Activated B cell treated with CpG ODN at 0.5 μM for 24 hours (primary cell): ENCODE measurements at places on chromosomes 13 and 19. TPM values are rescaled to one million over a fixed set of nuclear protein-coding genes. Genes with fewer than 3 reads are reported as not detected.
A peak's percentile ranks its signal among the peaks of the same experiment; 100 is the strongest.

GRCh38 chr19:38032151-38032550 lies 125.1 kb downstream of the SIPA1L3 start:
- peak overlapping the region; percentile 98 for H3K27ac ChIP-seq
- H3K27me3 ChIP-seq, result no peaks in the 10 kb centered on the region
- peaks cover 91% of the 10 kb centered on the region for H3K4me1 ChIP-seq
- H3K36me3 ChIP-seq, result peaks cover 32% of the 10 kb centered on the region

- no peak overlapping the region for H3K4me3 ChIP-seq
- no peaks in the 10 kb centered on the region for H3K36me3 ChIP-seq
- no peak for DNase-seq
- no peaks in the 10 kb centered on the region for H3K27me3 ChIP-seq
- no peaks in the 10 kb centered on the region for H3K4me1 ChIP-seq
- H3K27ac ChIP-seq, result no peak overlapping the region
These were observed 17.0 kb downstream of the RXFP2 start for GRCh38 chr13:31756346-31756745.

DNA sequence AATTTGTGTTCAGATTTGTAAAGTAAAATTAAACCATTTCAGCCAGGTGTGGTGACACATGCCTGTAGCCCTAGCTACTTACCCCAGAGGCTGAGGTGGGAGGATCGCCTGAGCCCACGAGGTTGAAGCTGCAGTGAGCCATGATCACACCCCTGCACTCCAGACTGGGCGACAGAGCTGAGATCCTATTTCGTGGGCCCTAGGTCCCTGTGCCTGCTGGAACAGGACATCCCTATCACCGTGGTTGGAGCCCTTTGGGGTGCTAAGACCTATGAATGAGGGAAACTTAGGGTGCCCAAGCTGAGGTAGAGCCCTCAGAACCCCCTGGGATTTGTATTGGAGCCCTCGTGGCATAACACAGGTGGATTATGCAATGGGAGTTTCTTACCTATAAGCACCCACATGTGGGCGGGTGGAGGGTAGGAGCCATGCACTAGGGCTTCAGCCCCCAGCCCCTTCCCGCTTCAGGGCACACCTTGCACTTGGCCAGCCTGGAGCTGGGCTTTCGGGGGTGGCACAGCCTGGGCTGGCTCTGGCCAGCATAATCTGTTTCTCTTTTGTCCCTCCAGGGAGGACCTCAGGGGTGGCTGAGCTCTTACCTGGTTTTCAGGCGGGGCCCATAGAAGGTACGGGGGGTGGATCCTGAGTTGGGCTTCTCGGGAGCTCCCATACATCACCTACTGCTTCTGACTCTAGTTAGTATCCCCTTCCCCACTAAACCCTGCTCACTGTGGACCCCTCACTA lies 7.2 kb upstream of the USF2 start:
- H3K4me1 ChIP-seq, result peaks cover 32% of the 10 kb centered on the region
- peaks cover 18% of the 10 kb centered on the region for H3K36me3 ChIP-seq
- H3K4me3 ChIP-seq, result no peak overlapping the region
- H3K27ac ChIP-seq, result peak overlapping the region; percentile 50

DNA sequence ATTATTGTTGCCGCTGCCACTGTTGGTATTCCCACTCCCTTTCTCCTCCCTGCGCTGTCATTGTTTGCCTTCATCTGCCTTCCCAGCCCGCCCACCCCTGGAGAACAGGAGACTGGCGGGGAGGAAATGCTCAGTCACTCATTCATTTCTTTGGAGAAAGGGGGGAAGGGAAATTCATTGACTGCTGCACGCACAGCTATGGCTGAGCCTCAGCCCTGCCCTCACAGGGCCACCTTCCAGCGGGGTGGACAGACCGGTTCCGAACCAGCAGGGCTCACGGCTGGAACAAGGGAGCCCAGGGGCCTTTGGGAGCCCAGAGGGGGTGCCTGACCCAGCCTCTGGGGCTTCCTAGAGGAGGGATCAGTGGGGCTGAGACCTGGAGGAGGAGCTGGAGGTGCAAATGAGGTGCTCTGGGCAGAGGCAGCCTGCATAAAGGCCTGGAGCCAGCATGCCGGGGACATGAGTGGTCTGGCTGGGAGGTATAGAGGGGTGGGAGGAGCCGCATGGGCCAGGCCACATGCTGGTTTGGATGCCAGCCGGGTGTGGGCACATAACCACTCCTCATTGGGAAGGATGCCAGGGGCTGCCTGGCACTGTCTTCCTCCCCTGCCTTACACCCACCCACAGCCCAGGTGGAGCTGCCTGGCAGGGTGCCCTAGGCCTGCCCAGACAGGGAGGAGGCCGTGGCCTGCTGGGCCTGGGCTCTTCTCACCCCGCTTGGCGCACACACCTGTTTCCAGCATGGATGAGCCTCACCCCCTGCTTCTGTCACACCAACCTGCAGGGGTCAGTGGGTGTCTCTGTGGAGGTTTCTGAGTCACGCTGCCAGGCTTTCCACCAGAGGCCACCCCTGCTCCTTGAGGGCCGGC lies 26.8 kb downstream of the PPP5C start:
- H3K4me1 ChIP-seq, result peaks cover 1% of the 10 kb centered on the region
- peaks cover 55% of the 10 kb centered on the region for H3K36me3 ChIP-seq
- H3K27me3 ChIP-seq, result no peaks in the 10 kb centered on the region
- H3K4me3 ChIP-seq, result no peak overlapping the region
- no peak overlapping the region for H3K27ac ChIP-seq

DNA sequence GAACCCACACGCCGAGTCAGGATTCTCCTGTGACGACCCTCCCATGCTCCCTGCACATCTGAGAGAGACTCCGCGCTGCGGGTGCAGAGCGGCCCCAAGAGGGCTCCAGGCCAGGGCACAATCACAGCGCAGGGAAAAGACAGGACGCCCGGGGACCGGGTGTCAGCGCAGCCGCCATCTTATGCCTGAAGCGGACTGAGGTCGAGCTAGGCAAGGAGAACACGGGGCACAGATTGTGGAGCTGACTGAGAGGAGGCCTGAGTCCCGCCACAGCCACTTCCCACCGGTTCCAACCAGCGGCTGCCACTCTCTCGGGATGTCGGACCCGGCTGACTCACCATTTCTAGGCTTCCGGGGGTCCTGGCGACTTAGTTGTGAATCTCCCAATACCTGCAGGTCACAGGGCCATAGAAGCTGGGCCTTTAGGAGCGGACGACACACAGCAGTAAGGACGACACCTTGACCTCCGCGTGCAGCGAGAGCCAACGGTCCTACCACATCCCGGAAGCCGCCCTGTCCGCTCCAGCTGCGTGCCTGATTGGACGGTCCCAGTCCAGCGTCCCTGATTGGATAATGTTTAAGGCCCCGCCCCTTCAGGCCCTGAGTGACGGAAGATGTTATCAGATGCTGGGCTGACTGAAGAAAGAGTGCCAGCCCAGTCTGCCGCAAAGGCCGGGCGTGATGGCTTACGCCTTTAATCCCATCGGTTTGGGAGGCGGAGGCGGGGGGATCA lies at the start of gene ZNF728:
TSS of gene ZNF728 (minus strand) at position 487 of the 733 bp plus-strand sequence. CDS start at position 341, 146 bp downstream.
- H3K4me1 ChIP-seq, result no peaks in the 10 kb centered on the region
- no peaks in the 10 kb centered on the region for H3K36me3 ChIP-seq
- no peak within 1 kb of the TSS for H3K4me3 ChIP-seq
- no peak for DNase-seq
- H3K27ac ChIP-seq, result no peak within 1 kb of the TSS

- no peaks in the 10 kb centered on the region for H3K4me1 ChIP-seq
- H3K4me3 ChIP-seq, result no peak overlapping the region
- no peak for DNase-seq
- H3K36me3 ChIP-seq, result no peaks in the 10 kb centered on the region
These were observed 84.6 kb upstream of the PCDH17 start for GRCh38 chr13:57546942-57547341.

GRCh38 chr13:112679381-112679780 lies 10.5 kb upstream of the ATP11A start:
- peaks cover 4% of the 10 kb centered on the region for H3K27me3 ChIP-seq
- no peaks in the 10 kb centered on the region for H3K4me1 ChIP-seq
- H3K36me3 ChIP-seq, result no peaks in the 10 kb centered on the region

- H3K36me3 ChIP-seq, result no peaks in the 10 kb centered on the region
- peaks cover 15% of the 10 kb centered on the region for H3K27me3 ChIP-seq
- peaks cover 2% of the 10 kb centered on the region for H3K4me1 ChIP-seq
- no peak for DNase-seq
- no peak overlapping the region for H3K4me3 ChIP-seq
These were observed 23.6 kb downstream of the ZNF541 start for GRCh38 chr19:47549261-47549862.

DNA sequence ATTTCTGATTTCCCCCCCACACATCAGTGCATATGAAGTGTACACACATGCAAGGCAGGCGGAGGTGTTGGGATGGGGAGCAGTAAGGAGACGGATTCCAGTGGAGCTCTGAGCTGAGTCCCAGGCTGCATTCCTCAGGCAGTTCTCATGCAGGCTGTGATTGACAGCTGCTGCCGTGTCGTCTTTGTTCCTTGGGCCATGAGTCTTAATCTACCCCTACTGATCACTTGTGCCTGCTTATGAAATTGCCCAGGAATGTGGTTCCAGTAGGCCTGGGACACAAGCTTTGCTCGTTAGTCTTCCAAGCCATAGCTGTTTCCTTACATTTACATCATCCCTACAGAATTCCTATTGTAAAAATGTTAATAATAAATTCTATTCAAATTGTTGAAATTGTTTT lies 1241.9 kb downstream of the UQCRFS1 start:
- DNase-seq, result no peak
- no peak overlapping the region for H3K4me3 ChIP-seq
- H3K27ac ChIP-seq, result no peak overlapping the region
- H3K36me3 ChIP-seq, result no peaks in the 10 kb centered on the region
- no peaks in the 10 kb centered on the region for H3K27me3 ChIP-seq

GRCh38 chr19:37964109-37964508 lies 57.1 kb downstream of the SIPA1L3 start:
- DNase-seq, result no peak
- H3K4me3 ChIP-seq, result no peak overlapping the region
- peak overlapping the region; percentile 88 for H3K27ac ChIP-seq
- H3K36me3 ChIP-seq, result peaks cover 11% of the 10 kb centered on the region
- H3K27me3 ChIP-seq, result no peaks in the 10 kb centered on the region

GRCh38 chr13:86692291-86692690 lies 893.1 kb upstream of the SLITRK6 start:
- H3K27me3 ChIP-seq, result no peaks in the 10 kb centered on the region
- H3K4me1 ChIP-seq, result no peaks in the 10 kb centered on the region
- no peaks in the 10 kb centered on the region for H3K36me3 ChIP-seq
- DNase-seq, result no peak
- no peak overlapping the region for H3K27ac ChIP-seq

GRCh38 chr19:15776991-15777970 lies 10.2 kb upstream of the OR10H5 start:
- no peak overlapping the region for H3K4me3 ChIP-seq
- H3K4me1 ChIP-seq, result no peaks in the 10 kb centered on the region
- DNase-seq, result no peak
- H3K27me3 ChIP-seq, result peaks cover 27% of the 10 kb centered on the region

GRCh38 chr13:46717275-46717674 lies 79.7 kb downstream of the ESD start:
- H3K4me3 ChIP-seq, result no peak overlapping the region
- H3K27ac ChIP-seq, result no peak overlapping the region
- no peaks in the 10 kb centered on the region for H3K27me3 ChIP-seq
- no peak for DNase-seq
- peaks cover 52% of the 10 kb centered on the region for H3K36me3 ChIP-seq
- peaks cover 8% of the 10 kb centered on the region for H3K4me1 ChIP-seq

- H3K27ac ChIP-seq, result no peak overlapping the region
- no peaks in the 10 kb centered on the region for H3K36me3 ChIP-seq
- DNase-seq, result no peak
- H3K4me1 ChIP-seq, result peaks cover 2% of the 10 kb centered on the region
- peaks cover 20% of the 10 kb centered on the region for H3K27me3 ChIP-seq
These were observed 74.1 kb downstream of the SHISA2 start for GRCh38 chr13:25977671-25978070.

GRCh38 chr13:33958964-33959363 lies 141.0 kb downstream of the RFC3 start:
- no peaks in the 10 kb centered on the region for H3K36me3 ChIP-seq
- no peak overlapping the region for H3K4me3 ChIP-seq
- no peaks in the 10 kb centered on the region for H3K27me3 ChIP-seq
- no peak for DNase-seq
- peaks cover 6% of the 10 kb centered on the region for H3K4me1 ChIP-seq
- H3K27ac ChIP-seq, result no peak overlapping the region

GRCh38 chr13:92535222-92536006 lies 691.2 kb upstream of the GPC6 start:
- no peak overlapping the region for H3K4me3 ChIP-seq
- H3K27me3 ChIP-seq, result no peaks in the 10 kb centered on the region
- H3K27ac ChIP-seq, result no peak overlapping the region
- H3K36me3 ChIP-seq, result no peaks in the 10 kb centered on the region
- H3K4me1 ChIP-seq, result no peaks in the 10 kb centered on the region

GRCh38 chr19:5504114-5504513 lies 48.9 kb downstream of the ZNRF4 start:
- H3K27me3 ChIP-seq, result peaks cover 10% of the 10 kb centered on the region
- no peak overlapping the region for H3K27ac ChIP-seq

DNA sequence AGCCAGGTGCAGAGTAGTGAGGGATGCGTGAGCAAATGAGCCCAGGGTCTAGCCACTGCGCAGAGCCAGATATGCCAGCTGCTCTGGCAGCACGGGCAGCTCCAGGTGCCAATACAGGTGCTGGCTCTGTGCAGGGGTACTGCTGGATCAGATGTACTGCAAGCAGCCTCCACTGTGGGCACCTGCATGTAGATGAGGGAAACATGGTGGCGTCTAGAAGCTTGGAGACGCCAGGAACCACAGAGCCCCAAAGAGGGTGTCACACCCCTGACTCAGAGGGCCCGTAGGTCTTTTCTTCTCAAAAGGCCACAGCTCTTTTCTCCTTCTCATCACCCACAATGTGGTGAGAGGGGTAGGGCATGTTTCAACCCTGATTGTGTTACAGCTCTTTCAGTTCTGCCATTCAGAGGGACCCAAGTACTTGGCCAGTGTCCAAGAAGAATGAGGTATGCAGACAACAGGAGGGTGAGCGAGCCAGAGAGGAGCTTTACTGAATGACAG lies 244.4 kb upstream of the SLITRK1 start:
- no peaks in the 10 kb centered on the region for H3K4me1 ChIP-seq
- no peak for DNase-seq
- no peak overlapping the region for H3K4me3 ChIP-seq
- H3K27me3 ChIP-seq, result no peaks in the 10 kb centered on the region
- H3K27ac ChIP-seq, result no peak overlapping the region

GRCh38 chr13:29125191-29125933 lies 305.2 kb downstream of the MTUS2 start:
- DNase-seq, result no peak
- no peak overlapping the region for H3K27ac ChIP-seq
- peaks cover 20% of the 10 kb centered on the region for H3K4me1 ChIP-seq

GRCh38 chr13:48078251-48078656 lies 16.6 kb downstream of the MED4 start:
- H3K4me1 ChIP-seq, result peaks cover 10% of the 10 kb centered on the region
- H3K4me3 ChIP-seq, result no peak overlapping the region
- H3K27ac ChIP-seq, result peak overlapping the region; percentile 61
- peak; percentile 24 for DNase-seq
- H3K27me3 ChIP-seq, result no peaks in the 10 kb centered on the region

- H3K4me3 ChIP-seq, result no peak overlapping the region
- H3K27ac ChIP-seq, result no peak overlapping the region
- DNase-seq, result no peak
- H3K36me3 ChIP-seq, result no peaks in the 10 kb centered on the region
- H3K27me3 ChIP-seq, result no peaks in the 10 kb centered on the region
These were observed 186.6 kb downstream of the TM9SF2 start for GRCh38 chr13:99687723-99688397.

Gene ZIK1
- total RNA-seq, result 16.2 and 18.1 TPM in 2 replicates

Gene FGF21
- total RNA-seq, result not detected in 2 replicates

Gene TUBA3C
- not detected in 2 replicates for total RNA-seq

Gene DKKL1
- total RNA-seq, result 0.71 and 0.76 TPM in 2 replicates

Gene SOX1
- total RNA-seq, result not detected in 2 replicates

Gene NLRP5
- total RNA-seq, result not detected in 2 replicates

Gene ZNF709
- 4.8 and 6.4 TPM in 2 replicates for total RNA-seq

Gene LYPD3
- total RNA-seq, result 0.24 TPM in 1 of 2 replicates, not detected in the other

Gene PSG3
- not detected in 2 replicates for total RNA-seq

Gene APOC4
- total RNA-seq, result not detected in 2 replicates
